G401 (cell line): ENCODE measurements at places on chromosomes 2 and 18. TPM values are rescaled to one million over a fixed set of nuclear protein-coding genes. Genes with fewer than 3 reads are reported as not detected.

ALPG gene
- 203 and 218 TPM in 2 replicates for total RNA-seq

MDH1B gene
- 2.6 and 6.9 TPM in 2 replicates for total RNA-seq

DNA sequence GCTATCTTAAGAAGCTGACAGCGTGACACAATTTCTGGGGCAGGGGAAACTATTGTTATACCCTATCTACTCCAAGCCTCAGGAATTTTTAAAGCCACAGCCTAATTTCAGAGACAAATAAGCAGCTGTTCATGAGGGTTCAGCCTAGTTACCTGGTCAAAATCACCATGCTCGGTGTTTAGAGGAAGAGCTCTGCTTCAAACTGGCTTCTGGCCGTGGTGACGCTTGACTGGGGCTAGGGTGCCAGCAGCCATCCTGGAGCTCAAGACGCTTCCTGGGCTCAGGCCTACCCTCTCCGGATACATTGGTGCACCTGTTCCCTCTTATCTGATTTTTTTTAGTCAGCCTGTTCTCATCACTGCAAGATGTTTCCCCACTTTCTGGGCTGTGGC, 41.7 kb downstream of the FRZB start:
- DNase-seq, result peak; percentile 57

DNA sequence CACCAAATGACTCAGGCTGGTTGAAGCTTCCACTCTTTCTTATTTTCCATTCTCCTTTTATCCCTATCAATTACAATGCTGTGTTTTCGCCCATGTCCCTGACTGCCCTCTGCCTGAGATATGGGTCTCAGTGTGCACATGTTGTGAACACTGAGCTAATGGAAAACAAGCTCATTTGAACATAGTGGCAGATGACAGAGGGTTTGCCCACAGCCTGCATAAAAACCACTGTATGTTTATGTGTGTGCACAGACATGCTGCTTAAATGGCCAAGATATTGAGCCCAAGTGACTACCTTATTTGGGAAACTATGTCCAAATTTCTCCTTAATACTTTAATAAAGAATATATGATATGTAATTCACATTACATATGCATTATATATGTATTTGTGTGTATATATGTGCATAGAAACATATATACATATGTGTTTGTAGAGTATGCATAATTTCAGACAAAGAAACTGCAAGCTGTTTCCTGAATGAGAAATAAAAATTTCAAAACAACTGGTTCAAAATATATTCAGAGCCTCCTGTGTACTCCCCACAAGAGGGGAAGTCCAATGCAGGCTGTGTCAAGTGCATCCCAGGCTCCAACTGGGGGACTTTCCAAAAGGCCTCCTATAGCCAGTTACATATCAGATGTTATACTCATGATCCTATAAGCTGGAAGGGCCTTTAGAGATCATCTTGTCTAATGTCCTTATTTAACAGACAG, 92.7 kb upstream of the CD302 start:
- DNase-seq, result no peak

DNA sequence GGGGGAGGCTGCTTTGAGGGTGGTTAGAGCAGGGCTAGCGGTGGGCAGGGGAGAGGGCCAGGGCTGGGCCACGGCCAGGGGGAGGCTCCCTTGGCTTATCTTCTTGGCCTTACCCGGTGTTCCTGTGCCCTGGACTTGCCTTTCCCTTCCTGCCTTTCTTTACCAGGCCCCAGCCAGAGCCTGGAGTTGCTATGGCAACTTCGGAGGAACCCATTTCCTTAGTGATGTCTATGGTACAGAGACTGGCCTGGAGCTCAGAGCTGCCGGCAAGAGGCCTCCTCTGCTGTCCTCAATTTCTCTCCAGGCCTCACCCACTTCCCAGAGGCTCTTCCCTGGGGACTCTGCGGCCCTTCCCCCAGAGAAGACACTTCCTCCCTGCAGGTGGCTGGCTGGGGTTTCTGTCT, 11.5 kb downstream of the SPEG start:
- DNase-seq, result peak; percentile 86

DNA sequence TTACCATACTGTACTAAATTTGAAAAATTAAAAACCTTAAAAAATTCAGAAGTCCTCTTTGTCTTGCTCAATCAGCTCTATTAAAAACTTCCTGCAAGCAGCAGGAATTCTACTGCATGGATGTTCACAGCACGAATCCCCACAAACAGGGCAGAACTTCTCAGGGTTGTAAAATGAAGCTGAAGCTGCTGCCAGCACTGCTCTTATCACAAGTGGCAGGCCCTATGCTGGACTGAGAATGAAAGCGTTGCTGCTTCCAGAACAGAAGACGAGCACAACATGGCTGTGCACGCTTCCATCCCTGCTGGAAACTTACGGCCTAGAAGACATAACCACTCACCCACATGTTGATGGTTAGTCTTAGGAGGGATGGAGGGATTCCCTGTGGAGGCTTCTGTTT, 134.0 kb downstream of the RAB3GAP1 start:
- DNase-seq, result no peak

DNA sequence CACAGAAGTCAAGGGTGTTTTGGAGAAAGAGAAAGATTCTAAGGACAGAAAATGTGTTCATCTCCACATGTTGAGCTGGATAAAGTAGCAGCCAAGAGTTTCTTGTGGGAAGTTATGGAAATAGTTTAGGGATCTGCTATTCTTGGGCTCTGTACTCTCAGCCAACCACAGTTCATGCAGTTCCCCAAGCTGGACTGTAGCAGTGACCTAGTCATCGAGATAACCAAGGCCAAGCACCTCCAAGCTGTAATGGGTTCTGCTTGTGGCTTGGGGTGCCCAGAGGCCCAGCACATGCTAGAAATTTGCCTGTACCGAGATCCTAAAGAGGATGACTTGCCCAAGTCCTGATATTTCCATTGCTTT, 91.9 kb upstream of the RASGRP3 start:
- DNase-seq, result no peak
